GM13977 (cell line): ENCODE measurements at places on chromosomes 6 and 20.
A peak's percentile ranks its signal among the peaks of the same experiment; 100 is the strongest.

DNA sequence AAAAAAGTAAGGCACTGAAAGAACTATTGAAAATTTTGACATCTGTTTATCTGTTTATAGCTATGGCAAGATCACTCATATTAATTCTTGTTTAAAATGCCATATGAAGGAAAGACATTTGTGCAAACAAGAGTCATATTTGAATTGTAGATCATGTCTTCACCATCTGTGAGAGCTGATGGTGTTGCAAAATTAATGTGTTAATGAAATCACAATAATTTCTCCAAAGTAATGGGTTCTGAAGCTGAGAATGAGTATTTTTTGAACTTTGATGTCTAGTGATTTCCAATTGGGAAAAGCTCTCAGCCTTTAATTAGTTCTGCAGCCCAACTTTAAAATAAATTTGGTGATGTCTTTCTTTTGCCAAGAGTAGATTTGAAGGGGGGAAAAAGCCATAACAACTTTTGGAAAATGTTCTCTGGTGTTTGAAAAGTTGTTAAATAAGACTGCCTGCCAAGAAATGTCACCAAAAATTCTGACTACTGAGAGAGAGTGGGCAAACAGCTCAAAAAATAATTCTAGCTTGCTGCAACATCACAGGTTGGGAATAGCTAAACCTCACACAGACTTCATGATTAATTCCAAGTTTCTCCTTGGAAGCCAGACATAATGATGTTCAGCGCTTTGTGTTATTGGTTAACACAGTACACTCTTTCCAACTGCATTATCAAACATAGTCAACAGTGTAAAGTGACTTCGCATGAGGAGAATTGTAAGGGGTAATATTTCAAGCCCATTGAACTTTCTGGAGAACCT is 142.6 kb downstream of the SOBP start:
- peak; percentile 21 for DNase-seq

- DNase-seq = no peak
These were observed 59.5 kb downstream of the PDE7B start for GRCh38 chr6:135910790-135911618.

DNA sequence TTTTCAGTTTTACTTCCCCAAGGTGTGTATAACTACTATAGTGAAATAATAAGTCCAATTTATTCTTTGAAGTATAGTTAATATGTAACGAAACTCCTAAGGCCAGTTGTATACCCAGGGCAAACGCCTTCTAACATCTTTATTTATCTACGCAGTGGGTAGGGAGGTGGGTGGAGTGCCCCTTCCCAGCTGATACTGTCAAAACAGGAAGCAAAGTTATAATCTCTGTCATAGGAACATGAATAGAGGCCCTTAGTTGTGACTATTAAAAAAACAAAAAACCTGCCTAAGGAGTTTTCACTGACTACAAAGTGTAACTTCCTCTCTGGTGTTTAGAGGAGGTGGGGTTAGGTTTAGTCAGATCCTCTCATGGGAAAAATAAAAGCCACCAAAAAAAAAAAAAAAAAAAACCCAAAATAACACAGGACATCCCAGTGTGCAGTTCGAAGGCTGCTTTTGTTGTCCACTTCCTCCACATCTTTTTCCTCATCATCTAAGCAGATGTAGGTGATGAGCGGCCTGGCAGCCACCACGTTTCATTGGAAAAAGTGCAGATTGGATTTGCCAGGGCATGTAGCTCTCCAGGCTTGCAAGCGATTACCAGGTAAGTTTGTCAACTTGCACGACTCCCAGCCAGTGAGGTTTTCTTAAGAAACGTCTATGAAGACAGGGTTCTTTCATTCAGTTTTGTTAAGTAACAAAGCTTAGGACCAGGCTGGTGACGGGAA is 58.7 kb downstream of the UTRN start:
- peak; percentile 27 for DNase-seq

DNA sequence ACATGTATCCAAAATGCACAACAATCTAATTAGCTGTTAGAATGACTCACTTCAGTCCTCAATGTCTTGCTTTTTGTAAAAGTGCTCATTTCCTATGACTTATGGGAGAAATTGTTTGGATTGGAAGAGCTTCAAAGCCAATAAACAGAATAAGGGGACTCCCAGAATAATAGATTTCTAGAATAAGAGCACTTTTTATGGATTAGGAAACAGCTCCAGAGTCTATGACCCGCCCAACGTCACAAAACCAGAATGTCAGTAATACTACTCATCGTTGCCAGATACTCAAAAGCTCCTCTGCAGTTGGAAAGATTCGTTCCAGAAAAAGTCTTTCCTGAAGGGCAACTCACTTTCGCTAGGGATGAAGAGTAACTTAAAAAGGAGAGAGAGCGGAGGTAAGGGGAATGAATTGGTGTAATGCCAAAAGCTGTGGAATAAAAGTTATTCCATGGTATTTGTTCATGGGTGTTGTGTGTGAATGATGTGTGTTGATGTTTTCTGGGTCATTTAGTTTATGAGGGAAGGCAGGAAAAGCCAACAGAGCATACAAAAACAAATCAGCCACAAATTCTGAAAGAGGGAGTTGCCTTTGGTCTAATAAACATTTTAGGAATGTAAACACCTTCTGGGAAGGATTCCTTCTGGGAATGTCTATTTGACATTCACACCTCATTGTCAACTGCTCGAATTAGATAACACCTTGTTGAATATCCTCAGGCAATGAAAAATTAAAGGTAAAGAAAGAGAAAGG is 64.6 kb downstream of the SYNE1 start:
- no peak for DNase-seq

- DNase-seq = no peak
These were observed 117.6 kb upstream of the ZFP64 start for GRCh38 chr20:52309181-52309580.
